ENCODE measurements at places on chromosomes 12 and 14.
A peak's percentile ranks its signal among the peaks of the same experiment; 100 is the strongest.

DNA sequence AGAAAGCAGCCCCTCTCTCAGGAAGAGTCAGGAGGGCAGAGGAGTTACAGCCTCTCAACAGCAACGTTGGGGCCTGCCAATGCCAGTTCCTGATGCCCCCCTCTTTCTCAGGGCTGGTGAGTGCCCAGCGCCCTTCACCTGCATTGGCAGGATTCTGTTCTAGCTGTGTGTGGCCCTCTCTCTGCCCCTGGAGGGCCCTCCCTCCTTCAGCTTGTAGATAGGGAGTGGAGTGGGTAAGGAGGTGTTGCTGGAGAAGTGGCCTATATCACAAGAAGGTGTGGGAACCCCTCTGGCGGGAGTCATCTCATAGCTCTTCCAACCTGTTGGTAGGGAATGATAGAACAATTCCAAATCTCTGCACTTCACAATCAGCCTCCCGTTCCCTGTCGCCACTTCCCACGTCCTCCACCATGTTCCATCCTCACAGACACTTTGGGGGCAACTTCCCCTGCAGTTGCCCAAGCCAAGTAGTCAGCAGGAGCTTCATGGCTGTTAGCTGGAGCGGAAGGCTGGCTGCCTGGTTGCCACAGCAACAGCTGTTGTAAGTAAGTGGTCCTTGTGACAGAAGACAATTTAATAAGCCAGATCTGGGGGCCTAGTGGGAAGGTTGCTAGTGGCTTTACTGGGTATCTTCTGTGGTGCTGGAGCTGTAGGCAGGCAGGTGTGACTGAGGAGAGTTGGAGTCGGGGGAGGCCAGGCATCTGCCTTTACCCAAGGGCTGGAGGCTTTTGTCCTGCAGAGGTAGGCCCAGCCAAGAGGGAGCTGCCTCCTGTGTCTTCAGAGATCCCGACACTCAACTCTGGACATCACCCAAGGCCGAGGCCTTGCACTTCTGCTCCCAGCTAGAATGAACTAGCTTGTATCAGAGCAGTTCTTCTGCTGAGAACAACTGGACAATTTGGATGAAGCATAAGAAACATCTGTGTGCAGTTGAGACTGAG is 38.4 kb downstream of the GALNT16 start:
- DNase-seq: no peak

- DNase-seq: no peak
Measured at GRCh38 chr14:74259513-74259912, 20.3 kb downstream of the VSX2 start.

DNA sequence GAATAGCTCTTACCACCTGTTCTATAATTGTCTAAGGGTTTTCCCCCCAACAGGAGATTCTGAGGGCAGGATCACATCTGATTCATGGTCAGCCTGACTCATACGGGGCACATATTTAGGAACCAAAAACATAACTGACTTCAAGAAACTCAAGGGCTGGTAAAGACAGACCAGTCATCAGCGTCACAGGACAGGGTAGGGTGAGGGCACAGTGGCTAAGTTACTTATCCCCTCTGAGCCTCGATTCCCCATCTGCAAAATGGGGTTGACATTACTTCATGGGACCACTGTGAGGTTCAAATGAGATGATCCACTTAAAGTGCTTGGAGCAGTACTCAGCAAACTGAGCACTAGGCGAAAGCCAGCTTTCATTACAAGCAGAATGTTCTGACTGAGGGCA is 606 bp downstream of the CINP start:
- peak; percentile 53 for DNase-seq

GRCh38 chr12:28527631-28528249 is 337.5 kb downstream of the CCDC91 start:
- DNase-seq: no peak

GRCh38 chr12:53381731-53382630 is 2.0 kb downstream of the SP1 start:
- no peak for DNase-seq

DNA sequence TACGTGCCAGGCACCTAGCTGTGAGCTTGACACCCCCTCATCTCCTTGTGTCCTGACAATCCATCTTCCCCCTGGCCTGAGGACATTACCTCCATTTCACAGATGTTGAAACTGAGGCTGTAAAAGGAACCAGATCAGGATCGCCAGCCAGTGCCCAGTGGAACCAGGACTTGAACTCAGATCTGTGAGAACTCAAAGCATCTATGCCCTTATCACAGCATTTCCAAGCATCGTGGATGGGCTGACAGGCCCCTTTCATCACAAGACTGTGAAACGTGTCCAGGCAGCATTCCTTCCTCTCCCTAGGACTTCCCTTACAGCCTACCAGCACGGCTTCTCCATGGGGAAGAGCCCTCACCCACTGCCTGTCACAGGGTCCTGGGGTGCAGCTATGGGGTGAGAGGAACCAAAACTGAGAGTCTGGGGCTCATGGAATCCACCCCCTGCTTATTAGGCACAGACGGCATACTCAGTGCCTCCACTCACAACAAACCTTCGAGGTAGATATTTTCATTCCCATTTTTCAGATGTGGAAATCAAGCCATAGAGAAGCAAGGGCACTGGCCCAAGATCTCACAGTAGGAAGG is 26.9 kb downstream of the CMKLR1 start:
- DNase-seq: no peak

DNA sequence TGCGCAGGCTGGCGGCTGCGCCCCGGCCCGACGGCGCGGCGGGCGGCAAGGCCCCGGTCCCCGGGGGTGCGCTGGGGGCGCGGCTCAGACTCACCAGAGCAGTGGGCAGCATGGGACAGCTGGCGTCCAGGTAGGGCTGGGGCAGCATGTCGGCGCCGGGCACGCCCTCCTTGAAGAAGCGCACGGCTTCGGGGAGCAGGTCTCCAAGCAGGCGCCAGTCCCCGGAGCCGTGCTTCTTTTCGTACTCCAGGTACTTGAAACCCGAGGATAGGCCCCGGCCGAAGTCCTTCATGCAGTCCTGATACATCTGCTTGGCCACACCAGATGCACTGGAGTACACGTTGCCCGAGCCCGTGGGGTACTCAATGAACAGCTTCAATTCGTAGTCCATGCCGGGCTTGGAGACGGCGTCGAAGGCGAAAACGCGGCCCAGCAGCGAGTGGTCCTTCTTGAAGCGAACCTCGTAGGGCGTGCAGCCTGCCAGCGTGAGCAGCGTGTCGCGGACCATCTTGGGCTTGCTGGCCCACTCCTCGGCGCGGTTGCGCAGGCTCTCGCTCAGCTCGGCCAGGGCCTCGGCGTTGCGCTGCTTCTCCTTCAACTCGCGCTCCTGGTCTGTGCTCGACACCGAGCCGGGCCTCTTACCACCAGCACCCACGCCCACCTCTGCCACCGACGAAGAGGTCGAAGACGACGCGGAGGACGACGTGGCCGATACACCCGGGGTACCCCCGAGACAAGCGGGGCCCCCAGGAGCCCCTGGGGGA is 2.2 kb downstream of the IRF2BPL start:
- no peak for DNase-seq

- DNase-seq: no peak
Measured at GRCh38 chr14:61528591-61529021, 166.7 kb upstream of the HIF1A start.

- DNase-seq: no peak
Measured at GRCh38 chr14:72471346-72471745, 422.6 kb downstream of the DPF3 start.

DNA sequence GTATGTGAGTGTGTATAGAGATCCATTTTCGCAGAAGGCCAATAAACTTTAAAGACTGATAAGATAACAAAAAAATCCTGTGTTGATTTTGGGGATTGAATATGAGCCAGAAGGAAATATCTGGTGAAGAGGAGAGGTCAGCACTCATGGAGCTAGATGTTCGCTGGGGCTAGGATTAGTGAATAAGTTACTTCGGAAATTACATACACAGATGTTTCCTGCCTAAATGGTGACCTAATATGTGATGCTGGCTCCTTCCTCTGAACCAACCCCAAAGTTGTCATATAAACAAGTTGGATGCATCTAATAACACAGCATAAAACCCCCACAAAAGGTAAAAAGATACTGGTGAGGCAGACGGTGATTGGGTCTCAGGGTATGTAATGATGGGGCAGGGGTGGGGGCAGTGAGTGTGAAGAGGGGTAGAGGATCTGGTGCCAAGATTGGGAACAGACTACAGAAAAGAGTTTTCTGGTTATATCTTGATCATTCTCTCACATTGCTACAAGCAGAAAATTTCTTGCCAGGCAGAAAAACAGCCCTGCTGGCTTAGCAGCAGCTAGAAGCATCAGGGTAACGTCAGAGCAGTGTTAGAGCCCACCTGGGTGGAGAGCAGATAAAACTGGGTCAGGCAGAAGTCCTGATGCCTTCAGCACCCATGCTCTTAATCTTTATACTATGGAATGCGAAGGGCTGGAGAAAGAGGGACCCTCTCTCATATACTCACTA is 140.4 kb upstream of the GZMB start:
- DNase-seq: no peak

GRCh38 chr14:59389936-59390335 is 75.2 kb downstream of the GPR135 start:
- DNase-seq: no peak

- DNase-seq: no peak
Measured at GRCh38 chr12:46770501-46771183, 55.2 kb downstream of the SLC38A4 start.

DNA sequence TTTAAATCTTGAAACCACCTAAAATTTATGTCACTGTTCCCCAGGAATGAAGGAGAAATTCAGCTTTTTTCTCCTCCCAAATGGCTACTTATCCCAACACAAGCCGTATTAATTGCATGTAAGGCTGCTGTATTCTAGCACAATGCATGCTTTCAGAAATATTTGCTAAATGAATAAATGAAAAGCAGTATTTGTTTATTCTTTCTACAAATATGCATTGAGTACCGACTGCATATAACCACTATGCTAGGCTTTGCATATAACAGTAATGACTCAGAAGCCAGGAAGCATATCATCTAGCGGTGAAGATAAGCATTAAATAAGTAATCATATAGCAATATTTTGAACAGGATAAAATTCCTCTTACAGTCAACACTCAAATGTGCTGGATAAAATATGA is 5.7 kb upstream of the LRR1 start:
- no peak for DNase-seq

GRCh38 chr14:36394593-36394992 is 74.2 kb upstream of the MBIP start:
- DNase-seq: no peak

DNA sequence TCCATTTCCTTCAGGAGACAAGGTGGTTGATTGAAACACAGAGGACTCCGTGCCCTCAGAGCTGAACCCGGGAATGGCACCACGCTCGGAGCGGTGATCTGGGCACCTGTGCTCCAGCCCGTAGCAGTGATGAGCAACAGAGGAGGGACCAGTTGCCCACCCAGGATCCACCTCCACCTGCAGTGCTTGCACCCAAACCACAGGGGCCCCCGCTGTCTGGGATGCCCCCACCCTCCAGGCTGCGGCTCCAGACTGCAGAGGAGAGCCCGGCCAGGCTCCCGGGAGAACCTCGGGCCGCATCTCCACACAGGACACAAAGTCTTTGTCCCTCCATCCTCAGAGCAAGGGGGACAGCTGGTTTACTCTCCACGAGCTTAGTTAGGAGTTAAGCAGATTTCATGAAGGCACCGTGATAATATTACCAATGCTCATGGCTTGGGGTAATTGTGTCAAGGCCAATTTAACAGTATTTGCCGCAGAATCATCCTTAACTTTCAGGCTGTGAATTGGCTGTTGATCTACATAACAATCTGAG is 100.6 kb downstream of the TNFAIP2 start:
- no peak for DNase-seq

GRCh38 chr12:84355561-84355960 is 557.0 kb downstream of the SLC6A15 start:
- DNase-seq: no peak

GRCh38 chr14:51653079-51653774 is 1.5 kb downstream of the FRMD6 start:
- no peak for DNase-seq

DNA sequence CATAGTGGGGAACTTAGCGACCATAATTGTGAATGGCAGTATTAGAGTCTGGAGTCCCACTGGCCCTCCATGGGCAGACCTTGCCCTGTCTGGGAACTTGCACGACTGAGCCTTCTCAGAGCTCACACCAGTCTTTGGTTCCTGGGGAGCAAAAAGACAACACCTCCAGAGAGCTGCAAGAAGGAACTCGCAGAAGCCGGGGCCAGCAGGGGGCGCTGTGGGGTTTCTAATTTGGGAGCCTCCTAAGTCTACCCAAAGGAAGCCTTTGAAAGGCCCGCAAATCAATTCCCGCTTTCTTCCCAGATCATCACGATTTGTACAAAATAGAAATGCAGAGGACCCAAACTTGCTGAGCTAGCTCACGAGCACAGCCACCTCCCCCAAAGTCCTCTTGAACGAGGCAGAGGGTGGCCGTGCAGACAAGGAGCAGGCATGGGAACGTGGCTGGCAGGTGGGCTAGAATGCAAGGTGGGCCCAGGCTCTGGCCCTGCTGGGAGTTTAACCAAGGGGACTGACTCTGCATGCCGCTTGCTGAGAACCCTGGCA is 46.3 kb upstream of the FBXO21 start:
- DNase-seq: peak; percentile 71

DNA sequence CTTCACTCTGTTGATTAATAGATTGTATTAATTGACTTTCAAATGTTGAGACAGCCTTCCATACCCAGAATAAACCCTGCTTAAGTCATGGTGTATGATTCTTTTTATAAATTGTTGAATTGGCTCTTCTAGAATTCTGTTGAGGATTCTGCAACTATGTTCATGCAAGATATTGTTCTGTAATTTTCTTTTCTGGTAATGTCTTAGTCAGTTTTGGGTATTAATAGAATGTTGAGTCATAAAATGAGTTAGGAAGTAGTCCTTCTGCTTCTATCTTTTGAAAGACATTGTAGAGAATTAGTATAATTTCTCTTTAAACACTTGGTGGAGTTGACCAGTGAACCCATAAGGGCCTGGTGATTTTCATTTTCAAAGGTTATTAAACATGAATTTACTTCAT is 958.9 kb downstream of the LRFN5 start:
- DNase-seq: no peak

GRCh38 chr14:51552275-51552674 is 99.4 kb upstream of the FRMD6 start:
- no peak for DNase-seq

- no peak for DNase-seq
Measured at GRCh38 chr12:81573228-81573627, 185.9 kb downstream of the PPFIA2 start.

DNA sequence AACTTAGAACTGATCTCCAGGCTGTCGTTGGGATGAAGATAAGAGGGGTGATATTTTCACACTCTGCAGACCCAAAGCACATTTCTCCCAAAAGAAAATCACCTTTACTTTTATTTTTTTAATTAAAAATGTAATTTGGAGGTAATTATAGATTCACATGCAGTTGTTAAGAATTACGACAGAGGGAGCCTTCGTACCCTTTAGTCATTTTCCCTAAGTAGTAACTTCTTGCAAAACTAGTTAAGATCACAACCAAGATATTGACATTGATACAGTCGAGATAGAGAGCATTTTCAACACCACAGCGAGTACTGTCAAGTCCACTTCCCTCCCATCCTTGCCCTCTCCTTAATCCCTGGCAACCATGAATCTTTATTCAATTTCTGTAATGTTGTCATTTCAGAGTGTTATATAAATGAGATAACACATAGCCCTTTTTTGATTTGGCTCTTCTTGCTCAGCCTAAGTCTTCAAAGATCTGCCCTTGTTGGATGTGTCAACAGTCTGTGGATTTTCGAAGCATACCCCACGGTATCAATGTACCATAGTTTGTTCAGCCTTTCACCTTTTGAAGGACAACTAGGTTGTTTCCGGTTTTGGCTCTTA is 39.6 kb downstream of the DNAH10 start:
- DNase-seq: no peak

GRCh38 chr14:67485501-67486095 is 2.9 kb downstream of the TMEM229B start:
- no peak for DNase-seq

- DNase-seq: no peak
Measured at GRCh38 chr14:79196216-79196615, 1015.1 kb downstream of the DIO2 start.

- no peak for DNase-seq
Measured at GRCh38 chr14:70186900-70187451, 1.8 kb downstream of the SLC8A3 start.
